ENCODE measurements at places on chromosomes 11 and 22. TPM values are rescaled to one million over a fixed set of nuclear protein-coding genes. Genes with fewer than 3 reads are reported as not detected.

GRCh38 chr22:24231706-24232105 lies 13.2 kb downstream of the GGT5 start:
- H3K4me1 ChIP-seq = no peaks in the 10 kb centered on the region
- no peak for DNase-seq
- no peak overlapping the region for H3K27ac ChIP-seq
- H3K36me3 ChIP-seq = no peaks in the 10 kb centered on the region
- no peak overlapping the region for H3K4me3 ChIP-seq

DNA sequence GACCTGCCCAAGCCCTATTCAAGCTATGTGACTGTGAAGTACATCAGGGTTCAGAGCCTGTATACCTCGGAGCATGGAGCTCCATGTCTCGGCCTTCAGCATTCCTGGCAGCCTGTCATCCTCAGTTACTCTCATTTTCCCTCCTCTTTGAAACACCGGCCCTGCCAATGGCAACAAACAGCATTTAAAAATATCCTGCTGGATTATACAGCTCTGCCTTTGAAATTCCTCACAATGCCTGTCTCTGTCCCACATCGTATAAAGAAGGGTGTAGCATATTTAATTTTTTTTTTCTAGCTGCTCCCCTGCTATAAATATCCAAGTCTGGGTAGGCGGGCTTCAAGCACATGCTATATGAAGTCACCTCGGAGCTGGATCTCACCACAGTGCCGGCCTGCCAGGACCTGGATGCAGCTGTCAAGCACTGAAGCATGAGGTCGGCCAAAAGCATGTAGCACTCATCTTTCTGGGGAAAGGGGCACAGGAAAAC lies 11.8 kb downstream of the ABTB2 start:
- H3K4me3 ChIP-seq = no peak overlapping the region
- no peak overlapping the region for H3K27ac ChIP-seq
- H3K27me3 ChIP-seq = no peaks in the 10 kb centered on the region
- H3K36me3 ChIP-seq = no peaks in the 10 kb centered on the region
- DNase-seq = no peak

DNA sequence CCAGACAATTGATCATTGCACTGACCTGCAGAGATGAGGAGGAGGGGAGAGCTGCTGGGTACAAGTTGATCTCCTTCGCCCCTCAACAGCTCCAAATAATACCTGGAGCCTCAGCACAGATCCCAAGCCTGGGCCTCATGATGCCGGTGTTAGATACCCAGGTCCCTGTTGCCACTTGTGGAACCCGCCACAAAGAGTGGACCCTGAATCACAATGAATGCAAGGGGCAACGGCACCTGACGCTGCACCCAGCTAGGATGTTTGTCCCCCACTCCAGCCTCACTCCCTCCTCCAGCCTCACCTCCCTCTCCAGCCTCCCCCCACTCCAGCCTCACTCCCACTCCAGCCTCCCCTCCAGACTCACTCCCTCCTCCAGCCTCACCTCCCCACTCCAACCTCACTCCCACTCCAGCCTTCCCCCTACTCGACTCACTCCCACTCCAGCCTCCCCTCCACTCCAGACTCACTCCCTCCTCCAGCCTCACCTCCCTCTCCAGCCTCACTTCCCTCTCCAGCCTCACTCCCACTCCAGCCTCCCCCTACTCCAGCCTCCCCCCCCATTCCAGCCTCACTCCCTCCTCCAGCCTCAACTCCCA lies 879.0 kb downstream of the BRD1 start:
- DNase-seq = no peak

GRCh38 chr11:93113824-93114223 lies 84.0 kb downstream of the SLC36A4 start:
- no peaks in the 10 kb centered on the region for H3K4me1 ChIP-seq
- no peak overlapping the region for H3K27ac ChIP-seq
- no peak overlapping the region for H3K4me3 ChIP-seq
- no peaks in the 10 kb centered on the region for H3K27me3 ChIP-seq
- no peak for DNase-seq

GRCh38 chr11:43987384-43988039 lies 45.1 kb downstream of the C11orf96 start:
- no peak overlapping the region for H3K4me3 ChIP-seq
- H3K4me1 ChIP-seq = peaks cover 71% of the 10 kb centered on the region
- H3K27ac ChIP-seq = peak overlapping the region; percentile 64
- no peaks in the 10 kb centered on the region for H3K36me3 ChIP-seq
- peak; percentile 74 for DNase-seq

- H3K27ac ChIP-seq = no peak overlapping the region
- H3K36me3 ChIP-seq = no peaks in the 10 kb centered on the region
- no peaks in the 10 kb centered on the region for H3K27me3 ChIP-seq
- no peak overlapping the region for H3K4me3 ChIP-seq
- peak; percentile 28 for DNase-seq
These were observed 14.0 kb upstream of the GDPD5 start for GRCh38 chr11:75539459-75540334.

DNA sequence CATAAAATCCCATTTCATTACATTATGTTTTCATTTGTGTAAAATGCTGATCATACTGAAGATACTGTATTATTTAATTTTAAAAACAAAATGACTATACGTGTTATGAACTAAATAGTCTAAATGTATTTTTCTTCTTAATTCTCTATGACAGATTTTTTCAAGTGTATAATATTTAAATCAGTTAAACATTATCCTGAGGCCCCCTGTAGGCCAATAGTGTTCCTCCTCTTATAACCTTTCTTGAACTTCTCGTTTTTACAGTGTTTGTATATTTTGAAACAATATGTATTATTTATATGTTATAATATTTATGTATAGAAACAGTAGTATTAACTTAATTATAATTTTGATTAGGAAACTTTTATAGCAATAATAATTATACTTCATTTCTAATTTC lies 151.1 kb upstream of the CHORDC1 start:
- H3K4me1 ChIP-seq = no peaks in the 10 kb centered on the region
- no peak overlapping the region for H3K27ac ChIP-seq
- DNase-seq = no peak
- no peaks in the 10 kb centered on the region for H3K27me3 ChIP-seq
- no peak overlapping the region for H3K4me3 ChIP-seq

- H3K27me3 ChIP-seq = no peaks in the 10 kb centered on the region
- no peak overlapping the region for H3K4me3 ChIP-seq
- no peaks in the 10 kb centered on the region for H3K36me3 ChIP-seq
- no peak for DNase-seq
- no peaks in the 10 kb centered on the region for H3K4me1 ChIP-seq
These were observed 661.7 kb downstream of the DLG2 start for GRCh38 chr11:84965484-84965883.

GRCh38 chr11:76266286-76267100 lies 60.2 kb upstream of the WNT11 start:
- H3K4me3 ChIP-seq = no peak overlapping the region
- H3K27me3 ChIP-seq = no peaks in the 10 kb centered on the region
- DNase-seq = no peak
- peak overlapping the region; percentile 51 for H3K27ac ChIP-seq

GRCh38 chr11:15810082-15810481 lies 546.3 kb downstream of the SOX6 start:
- no peak for DNase-seq
- H3K4me1 ChIP-seq = no peaks in the 10 kb centered on the region
- no peak overlapping the region for H3K27ac ChIP-seq
- H3K36me3 ChIP-seq = no peaks in the 10 kb centered on the region

GRCh38 chr11:72352859-72353551 lies 81.3 kb downstream of the CLPB start:
- H3K27ac ChIP-seq = no peak overlapping the region
- no peak overlapping the region for H3K4me3 ChIP-seq
- peaks cover 15% of the 10 kb centered on the region for H3K36me3 ChIP-seq
- H3K4me1 ChIP-seq = peaks cover 22% of the 10 kb centered on the region

GRCh38 chr22:23007823-23008222 lies 62.5 kb upstream of the GNAZ start:
- H3K27me3 ChIP-seq = peaks cover 10% of the 10 kb centered on the region
- no peak overlapping the region for H3K4me3 ChIP-seq
- H3K4me1 ChIP-seq = no peaks in the 10 kb centered on the region
- no peaks in the 10 kb centered on the region for H3K36me3 ChIP-seq

GRCh38 chr11:65716302-65716701 lies 4.2 kb downstream of the KAT5 start:
- H3K4me1 ChIP-seq = peaks cover 33% of the 10 kb centered on the region
- DNase-seq = no peak
- no peaks in the 10 kb centered on the region for H3K27me3 ChIP-seq
- H3K4me3 ChIP-seq = no peak overlapping the region

GRCh38 chr22:25139062-25139461 lies 60.6 kb upstream of the CRYBB3 start:
- H3K4me1 ChIP-seq = peaks cover 60% of the 10 kb centered on the region
- no peak for DNase-seq
- no peaks in the 10 kb centered on the region for H3K36me3 ChIP-seq
- no peak overlapping the region for H3K4me3 ChIP-seq

GRCh38 chr11:61571337-61571736 lies 9.5 kb downstream of the SYT7 start:
- H3K36me3 ChIP-seq = no peaks in the 10 kb centered on the region
- peaks cover 6% of the 10 kb centered on the region for H3K4me1 ChIP-seq
- no peak for DNase-seq

DNA sequence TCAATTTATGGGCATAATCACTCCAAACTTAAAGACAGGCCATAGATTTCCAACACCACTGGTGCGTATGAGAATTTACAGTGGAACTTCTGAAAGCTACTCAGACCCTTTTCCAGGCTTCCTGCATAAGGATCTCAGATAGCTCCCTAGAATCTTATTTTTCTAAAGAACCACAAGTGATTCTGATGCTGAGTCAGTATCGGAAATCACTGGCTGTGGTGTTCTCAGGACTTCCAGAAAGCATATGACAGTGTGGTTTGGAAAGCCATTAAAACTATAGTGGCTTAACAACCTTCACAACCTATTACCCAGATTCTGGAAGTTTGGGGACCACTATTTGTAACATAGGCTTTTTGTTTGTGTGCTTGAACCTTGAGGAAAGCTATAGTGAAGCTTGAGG lies 756.0 kb downstream of the DLG2 start:
- no peak overlapping the region for H3K27ac ChIP-seq
- no peak for DNase-seq
- H3K4me3 ChIP-seq = no peak overlapping the region
- H3K4me1 ChIP-seq = no peaks in the 10 kb centered on the region

DNA sequence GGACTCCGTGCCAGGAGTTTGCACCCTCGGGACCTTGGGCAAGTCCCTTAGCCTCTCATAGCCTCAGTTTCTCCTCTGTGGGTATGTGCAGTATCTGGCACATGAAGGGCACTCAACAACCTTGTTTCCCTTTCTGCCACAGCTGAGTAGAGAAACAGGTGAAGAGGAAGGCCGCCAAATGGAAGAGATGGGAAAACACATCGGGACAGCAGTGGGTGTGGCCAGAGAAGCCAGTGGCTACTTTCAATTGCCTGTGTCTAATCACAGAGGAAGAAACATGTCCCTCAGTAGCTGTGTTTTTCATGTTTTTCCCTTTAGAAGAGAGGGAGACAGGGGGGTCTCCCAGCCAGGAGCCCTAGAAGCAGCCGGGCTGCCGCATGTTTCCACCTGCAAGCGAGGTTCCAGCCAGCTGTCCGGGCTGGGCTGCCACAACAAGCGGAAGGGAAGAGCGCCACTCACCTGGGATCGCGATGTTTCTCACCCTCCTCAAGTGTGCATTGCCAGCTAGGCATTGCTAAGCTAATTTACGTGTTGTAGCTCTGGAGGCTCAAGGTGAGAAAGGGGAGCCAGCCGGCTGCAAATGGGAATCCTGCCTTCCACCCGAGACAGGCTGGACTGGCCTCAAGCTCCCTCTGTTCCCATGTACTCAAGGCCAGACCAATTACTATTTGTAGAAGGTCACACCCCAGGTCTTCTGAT lies 16.7 kb downstream of the ASPHD2 start:
- no peak overlapping the region for H3K27ac ChIP-seq
- H3K4me1 ChIP-seq = no peaks in the 10 kb centered on the region
- no peak overlapping the region for H3K4me3 ChIP-seq
- H3K36me3 ChIP-seq = peaks cover 7% of the 10 kb centered on the region

DNA sequence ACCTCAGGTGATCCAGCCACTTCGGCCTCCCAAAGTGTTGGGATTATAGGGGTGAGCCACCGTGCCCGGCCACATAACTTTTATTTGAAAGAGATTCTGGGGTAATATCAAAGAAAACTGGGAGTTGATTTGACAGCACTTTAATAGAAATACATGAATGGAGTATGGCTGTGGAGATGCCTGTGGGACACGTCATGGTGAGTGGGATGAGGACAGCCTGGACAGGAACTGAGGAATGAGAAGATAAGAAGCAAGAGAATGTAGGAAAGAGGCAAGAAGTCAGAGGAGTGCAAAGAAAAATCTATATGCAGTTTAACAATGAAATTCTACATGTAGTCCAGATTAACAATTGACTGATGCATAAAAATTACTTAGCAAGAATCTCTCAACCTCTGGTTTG lies 31.0 kb downstream of the SLC22A6 start:
- H3K27ac ChIP-seq = no peak overlapping the region
- H3K36me3 ChIP-seq = no peaks in the 10 kb centered on the region
- peaks cover 6% of the 10 kb centered on the region for H3K4me1 ChIP-seq
- no peak overlapping the region for H3K4me3 ChIP-seq
- H3K27me3 ChIP-seq = no peaks in the 10 kb centered on the region

The GSTP1 gene
- 677 TPM for total RNA-seq

The KREMEN1 gene
- 23.5 TPM for total RNA-seq

The TUBA8 gene
- total RNA-seq = 1.3 TPM

The VWA5A gene
- total RNA-seq = 37.9 TPM

The CLCF1 gene
- total RNA-seq = 3.7 TPM

The MAPK8IP1 gene
- total RNA-seq = 7.3 TPM

The INS gene
- not detected for total RNA-seq

The SLN gene
- 0.92 TPM for total RNA-seq

The SMARCB1 gene
- total RNA-seq = 61.3 TPM

The OR52L1 gene
- not detected for total RNA-seq

All from lower lobe of right lung (tissue), 2 donors.